GM23338 (cell line): ENCODE measurements at places on chromosomes 6 and 20. TPM values are rescaled to one million over a fixed set of nuclear protein-coding genes. Genes with fewer than 3 reads are reported as not detected.

DNA sequence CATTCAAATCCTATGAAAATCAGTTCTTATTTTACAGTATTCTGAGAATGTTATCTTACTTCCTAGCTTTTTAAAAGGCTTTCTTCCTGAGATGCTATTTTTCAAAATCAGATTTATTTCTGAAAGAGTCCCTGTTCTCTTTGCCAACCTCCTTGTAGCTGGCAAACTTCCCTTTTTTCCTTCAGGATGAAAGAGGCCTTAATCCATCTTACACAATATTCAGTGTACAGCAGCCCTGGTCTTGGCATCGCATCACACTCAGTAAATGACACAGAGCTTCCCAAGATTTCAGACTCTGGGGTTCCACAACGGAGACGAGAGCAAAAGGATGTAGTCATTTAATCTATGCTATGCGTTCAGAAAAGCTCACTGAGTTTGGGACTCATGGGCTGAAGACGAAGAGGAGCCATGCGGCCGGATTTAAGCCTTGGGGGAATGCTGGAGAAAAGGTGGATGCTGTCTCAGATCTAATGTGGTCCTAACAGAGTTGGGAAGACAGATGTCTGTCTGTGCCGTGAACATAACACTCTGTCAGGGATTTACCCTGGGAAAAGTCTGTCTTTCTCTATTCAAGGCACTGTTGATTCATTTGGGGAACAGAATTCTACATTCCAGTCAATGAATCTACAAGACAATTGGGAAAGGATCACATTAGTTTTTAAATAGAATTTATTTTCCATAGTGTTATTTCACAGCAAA lies 616.4 kb upstream of the AGPAT4 start:
- DNase-seq = peak; percentile 41

TRIM27 gene
- total RNA-seq = 98.4 and 127 TPM in 2 replicates

DNA sequence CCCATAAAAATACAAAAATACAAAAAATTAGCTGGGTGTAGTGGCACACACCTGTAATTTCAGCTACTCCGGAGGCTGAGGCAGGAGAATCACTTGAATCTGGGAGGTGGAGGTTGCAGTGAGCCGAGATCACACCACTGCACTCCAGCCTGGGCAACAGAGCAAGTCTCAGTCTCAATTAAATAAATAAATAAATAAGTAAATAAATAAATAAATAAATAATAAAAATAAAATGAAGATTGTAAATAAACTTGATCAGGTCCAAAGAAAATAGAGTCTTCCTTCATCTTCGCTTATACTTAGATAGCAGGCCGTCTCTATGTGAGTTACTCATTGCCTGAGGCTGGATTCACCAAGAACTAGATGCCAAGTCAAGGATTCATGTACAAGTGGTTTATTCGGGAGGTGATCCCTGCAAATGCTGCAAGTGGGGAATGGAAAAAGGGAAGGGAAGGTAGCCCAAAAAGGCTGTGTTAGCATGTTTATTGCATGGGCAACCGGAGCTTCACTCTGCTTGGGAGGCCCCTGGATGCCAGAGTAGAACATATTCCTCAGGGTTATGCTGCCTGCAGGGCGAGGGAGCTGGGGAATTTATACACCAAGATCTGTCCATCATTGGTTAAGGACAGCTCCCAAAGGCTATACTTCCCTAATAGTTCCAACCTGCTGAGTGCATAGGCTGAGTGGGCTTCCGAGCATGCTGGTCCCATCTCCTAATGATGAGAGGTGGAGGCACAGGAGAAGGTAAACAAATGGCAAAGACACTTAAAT lies 16.3 kb downstream of the PRND start:
- DNase-seq = no peak

DNA sequence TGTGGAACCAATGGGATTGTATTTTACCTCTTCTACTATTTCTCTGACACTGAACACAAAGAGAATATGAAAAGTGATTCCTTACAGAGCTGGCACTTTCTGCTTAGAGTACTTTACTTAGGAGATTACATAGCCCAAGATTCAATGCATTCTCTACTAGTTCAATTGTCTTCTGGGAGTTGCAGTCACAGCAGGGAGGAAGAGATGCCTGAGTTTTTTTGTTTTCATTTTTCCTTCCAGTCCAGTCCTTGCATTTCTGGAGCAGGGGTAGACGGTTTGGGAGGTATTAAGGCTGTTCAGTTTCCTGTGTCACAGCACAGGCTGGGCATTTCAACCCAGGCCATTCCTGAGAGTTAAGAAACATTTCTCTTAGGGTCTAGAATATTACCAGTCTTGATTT lies 42.0 kb upstream of the SLC2A12 start:
- DNase-seq = peak; percentile 8

DNA sequence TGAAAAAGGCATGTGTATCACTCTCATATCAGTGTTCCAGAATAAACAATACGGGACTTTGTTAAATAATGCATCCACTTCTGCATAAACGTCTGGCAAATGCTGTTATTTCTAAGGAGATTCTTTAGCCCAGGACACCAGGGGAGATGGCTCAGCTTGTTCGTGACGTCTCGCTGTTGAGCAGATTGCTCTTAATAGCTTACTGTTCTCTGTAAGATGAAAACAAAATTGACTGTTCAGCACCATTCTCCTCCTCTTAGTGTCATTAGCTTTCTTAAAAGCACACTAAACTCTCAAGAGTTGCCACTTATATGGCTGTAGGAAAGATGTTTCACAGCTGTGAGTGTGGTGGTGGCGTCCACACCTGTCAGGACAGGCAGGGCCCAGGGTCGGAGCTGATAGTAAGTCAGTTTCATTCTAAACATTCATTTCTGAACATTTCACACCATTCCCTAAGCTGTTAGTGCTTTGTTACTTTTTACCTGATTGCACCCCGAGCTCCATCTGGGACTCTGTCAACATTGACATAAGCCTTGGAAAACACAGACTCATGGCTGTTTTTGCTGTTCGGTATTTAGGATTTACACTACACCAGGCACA lies 132.1 kb downstream of the ZDHHC14 start:
- no peak for DNase-seq

- no peak for DNase-seq
Measured at GRCh38 chr20:47610247-47610944, 108.7 kb downstream of the NCOA3 start.

- peak; percentile 94 for DNase-seq
Measured at GRCh38 chr20:45373353-45374100, 4.6 kb downstream of the TP53TG5 start.
